Stimulated activated CD4-positive, alpha-beta T cell treated with anti-CD3 and anti-CD28 coated beads, Interleukin-1b, Interleukin-23, amount 100 ng/mL, for 1 hour (primary cell): ENCODE measurements at places on chromosomes 5 and 9.

- DNase-seq, result no peak
Measured at GRCh38 chr9:31837211-31837610, 547.2 kb upstream of the ACO1 start.

DNA sequence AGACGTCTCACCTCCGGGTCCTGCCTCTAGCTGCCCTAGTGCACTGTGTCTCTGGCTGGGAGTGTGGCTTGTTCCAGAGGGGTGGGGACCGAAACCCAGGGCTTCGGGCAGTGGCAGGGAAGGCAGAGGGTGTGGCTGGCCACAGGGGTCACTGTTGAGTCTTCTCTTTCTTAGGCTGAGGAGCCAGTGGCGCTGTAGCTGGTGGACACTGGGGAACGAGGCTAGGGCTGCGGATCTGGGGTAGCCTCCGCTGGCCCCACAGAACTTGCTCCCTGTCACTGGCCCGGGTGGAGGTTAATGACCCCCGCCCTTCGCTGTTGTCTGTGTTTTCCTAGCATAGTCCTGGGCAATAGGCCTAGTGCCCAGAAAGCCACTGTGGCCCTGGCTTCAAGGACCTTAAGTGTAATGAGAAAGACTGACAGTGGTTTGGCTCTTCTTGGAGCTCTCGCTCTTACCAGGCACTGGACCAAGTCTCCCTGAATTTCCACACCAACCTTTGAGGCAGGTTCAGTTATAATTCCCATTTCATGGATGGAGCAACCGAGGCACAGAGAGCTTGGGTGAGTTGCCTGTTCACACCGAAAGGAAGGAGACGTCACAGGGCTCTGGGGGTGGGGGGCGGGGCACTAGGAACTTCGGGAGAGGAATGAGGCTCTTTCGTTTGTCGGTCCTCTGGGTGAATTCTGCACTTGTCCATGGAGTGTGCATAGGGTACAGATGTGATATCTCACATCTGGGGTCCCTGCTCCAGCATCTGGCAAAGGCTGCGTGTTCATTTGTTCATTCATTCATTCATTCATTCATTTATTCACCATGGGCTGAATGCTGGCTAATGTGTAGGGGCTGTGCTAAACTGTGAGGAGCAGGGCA, 4.8 kb upstream of the IER5L start:
- DNase-seq, result no peak

GRCh38 chr5:149627070-149627469, 45.8 kb downstream of the ARHGEF37 start:
- no peak for DNase-seq

DNA sequence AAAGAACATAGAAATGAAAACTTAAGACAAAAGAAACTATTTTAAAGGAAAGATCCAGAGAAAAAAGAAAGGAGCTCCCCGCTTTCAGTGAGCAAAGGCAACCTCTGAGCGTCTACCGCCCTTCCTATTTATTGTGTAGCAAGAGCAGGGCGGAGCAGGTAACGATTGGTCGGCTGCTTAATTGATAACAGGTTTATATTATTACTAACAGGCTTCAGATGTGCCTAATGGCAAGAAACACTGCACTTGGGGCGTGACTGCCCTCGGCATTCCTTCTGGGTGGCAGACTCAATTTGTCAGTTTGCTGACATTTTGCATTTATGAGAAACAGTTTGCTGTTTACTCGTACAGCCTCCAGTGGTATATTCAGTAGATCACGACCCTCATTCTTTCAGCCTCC, 482.7 kb upstream of the C9orf72 start:
- no peak for DNase-seq

GRCh38 chr5:81853030-81853357, 102.1 kb upstream of the SSBP2 start:
- no peak for DNase-seq

DNA sequence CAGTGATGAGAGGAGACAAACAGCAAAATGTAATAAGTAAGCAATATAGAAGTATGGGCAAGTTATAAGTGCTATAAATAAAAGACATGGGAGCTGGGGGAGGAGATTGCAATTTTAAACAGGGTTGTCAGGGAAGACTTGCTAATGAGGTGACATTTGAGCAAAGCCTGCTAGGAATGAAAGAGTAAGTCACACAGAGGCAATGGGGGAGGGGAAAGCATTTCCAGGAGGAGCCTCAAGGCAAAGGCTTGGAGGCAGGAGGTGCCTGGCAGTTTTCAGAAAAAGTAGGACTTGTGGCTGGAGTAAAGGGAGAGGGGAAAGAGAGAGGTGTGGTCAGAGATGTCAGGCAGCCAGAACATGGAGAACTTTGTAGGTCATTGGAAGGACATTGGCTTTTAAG, 124.4 kb upstream of the NMUR2 start:
- no peak for DNase-seq

DNA sequence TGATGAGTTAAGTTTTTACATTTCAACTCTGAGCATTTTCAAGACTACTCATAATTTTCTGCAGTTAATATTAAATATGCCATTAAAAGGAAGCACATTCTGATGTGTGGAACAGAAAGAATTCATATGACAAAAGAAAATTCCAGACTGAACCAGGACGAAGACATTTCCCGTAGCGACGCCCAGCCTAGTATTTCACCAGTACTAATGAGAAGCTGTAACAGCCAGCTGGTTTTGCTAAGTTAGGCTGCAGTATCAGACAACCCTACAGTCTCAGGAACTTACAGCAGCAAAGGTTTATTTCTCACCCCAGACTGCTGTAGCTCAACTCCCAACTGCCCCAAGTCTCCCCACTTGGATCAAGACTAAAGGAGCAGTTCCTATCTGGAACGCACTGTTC, 91.6 kb downstream of the TMEM174 start:
- DNase-seq, result no peak

GRCh38 chr5:89901983-89902382, 507.6 kb downstream of the CETN3 start:
- DNase-seq, result no peak

- no peak for DNase-seq
Measured at GRCh38 chr5:95931079-95931833, 30.4 kb downstream of the ELL2 start.

GRCh38 chr5:36502608-36503007, 103.8 kb upstream of the SLC1A3 start:
- DNase-seq, result no peak

DNA sequence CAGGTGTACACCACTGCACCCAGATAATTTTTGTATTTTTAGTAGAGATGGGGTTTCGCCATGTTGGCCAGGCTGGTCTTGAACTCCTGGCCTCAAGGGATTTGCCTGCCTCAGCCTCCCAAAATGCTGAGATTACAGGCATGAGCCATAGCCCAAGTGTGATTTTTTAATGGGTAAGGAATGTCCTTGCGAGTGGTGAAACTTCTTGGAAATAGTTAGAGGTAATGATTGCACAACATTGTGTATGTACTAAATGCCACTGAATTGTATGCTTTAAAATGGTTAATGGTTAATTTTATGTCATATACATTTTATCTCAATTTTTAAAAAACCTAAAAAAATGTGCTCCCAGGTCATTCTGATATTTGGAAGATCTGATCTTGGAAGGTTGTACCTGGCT, 59.9 kb upstream of the IL6ST start:
- no peak for DNase-seq

GRCh38 chr9:106119176-106119575, 424.8 kb downstream of the TMEM38B start:
- DNase-seq, result no peak

- no peak for DNase-seq
Measured at GRCh38 chr5:116613445-116613844, 38.8 kb upstream of the SEMA6A start.

DNA sequence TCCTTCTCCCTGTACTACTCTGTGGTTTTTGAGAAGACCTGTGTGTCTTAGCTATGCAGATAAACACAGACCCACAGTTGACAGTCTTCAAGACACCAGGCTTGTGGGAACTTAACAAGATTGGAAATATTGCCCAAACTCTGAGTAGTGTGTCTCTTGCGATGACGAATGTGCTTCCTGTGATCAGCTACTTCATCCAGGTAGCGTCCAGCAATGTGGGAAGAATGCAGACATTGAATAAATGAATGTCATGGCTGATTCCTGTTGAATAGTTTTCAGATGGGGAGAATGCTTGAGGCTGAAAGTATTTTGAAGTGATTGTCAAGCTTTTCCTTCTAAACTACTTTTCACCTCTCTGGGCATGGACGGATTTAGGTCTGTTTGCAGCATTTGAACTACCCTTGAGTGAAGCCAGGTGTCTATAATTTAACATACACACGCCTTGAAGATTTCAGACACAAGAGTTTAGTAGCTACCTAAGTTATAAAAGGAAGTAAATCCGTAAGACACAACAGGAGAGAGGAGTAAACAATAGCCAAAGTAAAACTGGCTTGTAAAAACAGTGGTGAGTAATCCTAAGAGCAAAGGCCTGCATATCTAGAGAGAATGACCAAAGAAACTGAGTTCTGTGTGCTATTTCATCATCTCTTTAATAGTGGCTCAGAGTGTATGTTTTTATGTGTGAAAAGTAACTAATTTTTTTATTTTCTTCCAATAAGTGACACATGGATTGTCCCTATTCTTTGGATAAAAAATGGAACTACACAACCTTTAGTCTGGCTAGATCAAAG, 30.0 kb upstream of the ARL14EPL start:
- no peak for DNase-seq

DNA sequence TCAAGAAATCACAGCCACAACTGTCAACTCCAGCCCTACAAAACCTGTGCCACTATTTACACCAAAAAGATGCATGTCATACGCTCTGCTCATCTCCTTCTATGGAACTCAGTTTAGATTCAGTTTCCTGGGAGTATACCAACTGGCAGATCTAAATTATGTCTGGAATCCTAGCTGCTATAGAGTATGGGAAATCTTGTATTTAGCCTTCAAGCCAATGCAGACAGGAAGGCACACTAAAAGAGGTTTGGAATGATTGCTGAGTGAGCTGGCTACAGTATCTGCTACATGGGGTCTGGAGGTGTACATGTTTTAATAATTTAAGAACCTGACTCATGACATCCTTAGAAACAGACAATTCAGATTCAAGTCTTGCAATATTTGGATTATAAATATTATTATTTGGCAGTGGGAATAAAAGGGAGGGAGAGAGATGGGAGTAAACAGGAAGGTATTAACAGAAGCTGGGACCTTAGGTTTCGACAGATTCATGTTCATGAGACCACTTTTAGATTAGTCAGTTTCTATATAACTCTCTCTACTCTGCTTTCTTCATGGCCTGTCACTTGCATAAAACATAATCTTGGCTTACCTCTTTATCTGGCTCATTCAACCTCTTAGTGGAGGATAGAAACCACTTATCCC, 178.8 kb upstream of the HAPLN1 start:
- DNase-seq, result no peak

- no peak for DNase-seq
Measured at GRCh38 chr9:16307626-16308195, 562.8 kb downstream of the BNC2 start.

DNA sequence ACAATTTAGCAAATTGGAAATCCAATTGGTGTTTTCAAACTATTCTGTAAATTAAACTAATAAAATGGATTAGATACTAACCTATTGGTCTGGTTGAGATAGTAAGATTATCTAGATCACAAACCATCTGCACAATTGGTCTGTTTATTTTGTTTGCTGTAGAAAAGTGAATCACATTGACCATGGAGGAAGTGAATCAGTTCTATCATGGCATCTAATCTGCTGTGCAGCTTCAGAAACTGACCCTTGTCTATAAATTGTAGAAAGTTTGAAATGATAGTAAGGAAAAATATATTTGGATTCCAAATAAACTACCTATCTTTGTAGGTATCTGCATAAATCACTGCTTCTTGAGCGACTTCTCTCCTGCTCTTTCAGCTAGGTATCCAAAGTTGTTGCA, 1865.4 kb downstream of the MAT2B start:
- no peak for DNase-seq

- DNase-seq, result no peak
Measured at GRCh38 chr5:122515709-122516431, 203.8 kb downstream of the SNCAIP start.

DNA sequence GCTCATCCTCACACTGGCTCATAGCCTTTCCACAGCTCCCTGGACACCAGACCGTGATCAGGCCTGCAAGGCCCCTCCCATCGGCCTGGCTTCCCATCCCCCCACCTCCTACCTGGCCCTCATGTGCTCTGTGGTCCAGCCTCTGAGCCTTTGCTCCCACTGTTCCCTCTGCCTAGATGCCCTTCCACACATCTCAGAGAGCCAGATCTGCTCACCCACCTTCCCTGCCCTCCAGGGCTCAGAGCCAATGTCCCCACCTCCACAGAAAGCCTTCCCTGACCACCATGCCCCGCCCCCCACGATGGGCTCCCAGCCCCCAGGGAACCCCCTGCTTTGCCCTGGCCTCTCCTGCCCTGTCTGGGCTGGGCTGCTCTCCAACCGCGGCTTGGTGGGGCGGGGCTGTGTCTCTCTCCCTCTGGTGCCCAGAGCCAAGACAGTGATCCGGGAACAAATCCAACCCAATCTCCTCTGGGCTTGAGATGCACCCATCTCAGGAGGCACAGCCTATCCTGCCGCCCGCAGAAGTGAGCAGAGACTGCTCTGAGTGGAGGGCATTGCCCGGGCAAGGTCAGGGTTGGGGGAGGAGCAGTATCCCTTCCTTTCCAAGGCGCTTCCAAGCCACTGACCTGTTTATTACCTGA, 1.6 kb downstream of the NINJ1 start:
- no peak for DNase-seq

GRCh38 chr5:173911623-173912022, 23.5 kb downstream of the CPEB4 start:
- DNase-seq, result no peak

DNA sequence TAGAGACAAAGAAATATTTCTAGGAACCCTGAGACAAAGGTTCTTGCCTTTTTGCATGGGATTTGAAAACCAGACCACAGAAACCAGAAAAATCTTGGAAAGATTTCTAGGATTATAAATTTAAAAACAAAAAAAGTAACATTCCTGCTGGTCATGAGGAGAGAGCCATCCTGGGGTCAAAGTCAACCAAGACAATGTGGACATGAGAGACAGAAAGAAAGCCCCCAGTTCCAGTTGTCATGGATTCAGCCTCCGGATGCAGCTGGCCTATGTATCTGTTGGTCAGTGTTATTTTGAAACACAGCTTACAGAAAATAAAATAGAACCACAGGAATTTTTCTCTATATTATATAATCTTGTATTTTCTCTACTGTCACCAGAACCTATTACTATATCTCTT, 24.4 kb upstream of the RGMB start:
- no peak for DNase-seq

DNA sequence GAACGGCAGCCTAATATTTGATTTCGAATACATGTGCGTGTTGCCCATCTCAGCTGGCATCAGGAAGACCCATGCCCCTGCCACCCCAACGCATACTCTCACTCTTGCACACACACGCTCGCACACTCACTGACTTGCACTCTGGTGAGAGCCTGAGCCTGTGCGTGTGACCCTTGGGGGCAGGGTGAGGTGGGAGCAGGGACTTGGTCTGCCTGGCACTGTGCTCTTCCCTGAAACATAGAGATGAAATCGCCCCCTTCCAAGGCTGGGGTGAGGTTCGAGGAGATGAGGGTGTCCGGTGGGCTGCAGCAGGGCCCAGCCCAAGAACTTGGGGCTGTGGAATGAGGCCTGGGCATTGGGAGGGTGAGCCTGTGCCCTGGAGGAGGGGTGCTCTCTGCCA, 1.2 kb downstream of the LCN9 start:
- no peak for DNase-seq
